GM19239 (cell line): ENCODE measurements at places on chromosomes 6 and 20.

GRCh38 chr6:138036111-138036510 lies 71.1 kb downstream of the PERP start:
- no peak for DNase-seq

GRCh38 chr6:161434350-161434749 lies 160.5 kb upstream of the AGPAT4 start:
- DNase-seq: no peak

GRCh38 chr6:9564021-9564420 lies 850.9 kb downstream of the TFAP2A start:
- no peak for DNase-seq

DNA sequence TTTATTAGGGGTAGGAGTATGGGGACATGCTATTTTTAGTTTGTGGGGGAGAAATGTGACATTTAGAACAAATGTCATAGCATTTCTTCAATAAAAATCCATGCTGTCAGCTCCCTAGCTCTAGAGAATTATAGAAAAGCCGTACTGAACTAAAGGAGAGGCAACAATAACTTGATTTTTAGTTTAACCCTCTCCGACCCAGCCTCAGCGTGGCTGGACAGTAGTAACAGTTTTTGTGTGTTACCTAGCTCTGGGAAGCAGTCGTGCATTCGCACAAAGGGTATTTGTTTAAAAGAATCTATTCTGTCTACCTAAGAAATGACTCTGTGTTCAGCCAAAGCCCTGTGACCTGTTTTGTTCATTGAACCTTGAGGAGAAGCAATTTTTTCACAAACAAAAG lies 442.4 kb upstream of the SOX4 start:
- DNase-seq: no peak

DNA sequence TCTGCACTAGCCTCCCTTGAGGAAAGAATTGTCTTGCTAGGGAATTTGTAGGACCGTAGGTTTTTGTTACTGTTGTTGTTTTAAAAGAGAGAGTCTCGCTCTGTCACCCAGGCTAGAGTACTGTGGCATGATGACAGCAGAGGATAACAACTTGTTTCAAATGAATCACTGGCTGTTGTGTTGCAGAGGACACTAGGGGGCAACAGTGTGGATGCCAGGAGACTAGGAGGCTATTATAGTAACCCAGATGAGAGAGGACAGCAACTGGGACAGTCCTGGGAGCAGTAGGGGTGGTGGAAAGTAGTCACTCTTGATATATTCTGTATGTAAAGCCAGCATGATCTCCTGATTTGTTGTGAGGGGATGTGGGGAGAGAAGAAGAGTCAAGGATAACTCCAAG lies 41.8 kb upstream of the LAMA4 start:
- no peak for DNase-seq

GRCh38 chr20:37464611-37465010 lies 56.4 kb upstream of the NNAT start:
- DNase-seq: no peak

DNA sequence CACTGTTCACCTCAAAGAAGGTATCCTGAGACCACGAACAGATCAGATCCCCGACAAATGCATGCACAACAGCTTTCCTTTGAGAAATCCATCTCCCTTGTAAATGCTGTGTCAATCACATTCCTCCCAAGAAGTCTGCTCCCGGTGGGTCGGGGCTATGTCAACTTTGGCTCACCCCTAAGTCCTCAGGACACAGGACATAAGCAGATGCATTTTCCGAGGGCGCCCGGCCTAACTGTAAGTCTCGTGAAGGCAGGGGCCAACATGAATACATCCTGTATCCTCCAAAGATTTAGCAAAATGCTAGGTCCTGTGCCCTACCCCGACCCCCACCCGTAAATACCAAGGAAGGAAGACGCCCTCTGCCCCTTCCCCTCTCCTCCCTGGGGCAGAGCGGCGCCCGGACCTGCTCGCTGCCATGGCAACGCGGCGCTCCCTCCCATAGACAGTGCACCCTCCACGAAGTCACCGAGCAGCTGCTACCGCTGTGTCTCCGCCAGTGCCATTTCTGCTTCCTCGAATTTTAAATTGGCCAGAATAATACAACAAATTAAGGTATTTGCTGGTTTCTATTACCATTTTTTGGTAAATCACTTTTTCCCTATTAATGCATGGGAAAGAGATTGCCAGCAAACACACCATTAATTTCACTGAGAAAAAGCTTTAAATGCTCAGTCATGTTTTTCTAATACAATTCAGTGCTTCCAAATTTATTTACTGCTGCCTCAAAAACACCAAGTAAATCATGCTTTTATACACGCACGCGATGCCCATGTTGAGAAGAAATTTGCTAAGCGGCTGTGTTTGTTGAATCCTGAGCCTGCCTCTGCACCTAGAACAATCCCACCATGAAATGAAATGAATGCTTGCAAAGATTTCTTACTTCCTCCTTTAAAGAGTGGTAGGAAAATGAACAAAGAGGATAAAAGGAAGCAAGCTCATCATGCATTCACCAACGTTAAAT lies 100.6 kb downstream of the PCSK2 start:
- no peak for DNase-seq

- no peak for DNase-seq
Measured at GRCh38 chr20:12837646-12838045, 171.1 kb upstream of the SPTLC3 start.

GRCh38 chr20:33787253-33787891 lies 23.8 kb upstream of the CHMP4B start:
- no peak for DNase-seq

- DNase-seq: peak; percentile 28
Measured at GRCh38 chr6:83536034-83536646, 23.8 kb downstream of the PRSS35 start.

GRCh38 chr6:113649276-113649675 lies 207.9 kb upstream of the MARCKS start:
- no peak for DNase-seq

DNA sequence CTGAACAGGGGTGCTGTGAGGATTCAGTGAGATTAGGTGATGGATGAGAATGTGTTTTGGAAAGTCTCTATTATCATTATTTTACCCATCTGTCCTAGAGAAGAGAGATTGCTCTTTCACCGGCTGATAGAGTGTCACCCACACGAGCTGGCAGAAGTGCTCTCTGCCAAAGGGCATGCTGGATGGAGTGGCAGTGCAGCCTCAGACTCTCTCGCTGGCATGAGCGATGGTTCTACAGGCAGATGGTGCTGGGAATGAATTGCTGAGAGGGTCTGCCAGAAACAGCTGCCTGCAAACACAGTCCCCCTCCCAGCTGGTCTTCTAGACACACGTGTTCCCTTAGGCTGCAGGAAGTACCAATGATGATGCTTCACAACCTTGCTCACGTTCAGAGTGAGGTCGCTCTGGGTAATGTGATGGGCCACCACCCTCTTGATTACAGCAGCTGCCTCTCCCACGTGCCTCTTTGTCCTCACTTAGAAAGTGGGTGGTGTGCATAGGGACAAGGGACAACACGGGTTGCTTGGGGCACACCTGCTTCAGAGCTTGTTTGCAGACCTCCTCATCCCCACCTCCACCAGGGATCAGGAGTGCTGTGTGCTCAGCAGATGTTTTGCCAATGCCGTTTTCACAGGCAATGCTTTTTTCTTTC lies 84.7 kb downstream of the FOXA2 start:
- DNase-seq: no peak

DNA sequence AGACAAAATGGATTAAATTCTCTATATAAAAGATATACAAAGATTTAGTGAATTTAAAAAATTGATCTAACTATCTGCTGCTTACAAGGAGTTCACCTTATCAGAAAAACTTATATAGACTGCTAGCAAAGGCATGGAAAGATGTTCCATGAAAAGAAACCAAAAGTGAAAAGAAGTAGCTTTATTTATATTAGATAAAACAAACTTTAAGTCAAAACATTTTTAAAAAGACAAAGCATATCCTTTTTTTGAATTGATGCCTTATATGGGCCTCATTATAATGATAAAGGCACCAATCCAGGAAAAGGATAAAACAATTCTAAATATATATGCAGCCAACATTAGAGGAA lies 334.2 kb downstream of the MEI4 start:
- no peak for DNase-seq

DNA sequence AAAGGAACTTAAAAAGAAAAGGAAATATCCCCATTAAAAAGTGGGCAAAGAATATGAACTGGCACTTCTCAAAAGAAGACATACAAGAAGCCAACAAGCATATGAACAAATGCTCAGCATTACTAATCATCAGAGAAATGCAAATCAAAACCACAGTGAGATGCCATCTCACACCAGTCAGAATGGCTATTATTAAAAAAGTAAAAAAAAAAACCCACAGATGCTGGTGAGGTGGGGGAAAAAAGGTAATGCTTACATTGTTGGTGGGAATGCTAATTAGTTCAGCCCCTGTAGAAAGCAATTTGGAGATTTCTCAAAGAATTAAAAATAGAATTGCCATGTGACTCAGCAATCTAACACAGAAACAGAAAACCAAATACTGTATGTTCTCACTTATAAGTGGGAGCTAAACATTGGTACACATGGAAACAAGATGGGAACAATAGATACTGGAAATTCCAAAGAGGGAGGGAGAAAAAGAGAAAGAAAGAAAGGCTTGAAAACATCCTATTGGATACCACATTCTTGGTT lies 437.1 kb downstream of the GRIK2 start:
- DNase-seq: no peak

DNA sequence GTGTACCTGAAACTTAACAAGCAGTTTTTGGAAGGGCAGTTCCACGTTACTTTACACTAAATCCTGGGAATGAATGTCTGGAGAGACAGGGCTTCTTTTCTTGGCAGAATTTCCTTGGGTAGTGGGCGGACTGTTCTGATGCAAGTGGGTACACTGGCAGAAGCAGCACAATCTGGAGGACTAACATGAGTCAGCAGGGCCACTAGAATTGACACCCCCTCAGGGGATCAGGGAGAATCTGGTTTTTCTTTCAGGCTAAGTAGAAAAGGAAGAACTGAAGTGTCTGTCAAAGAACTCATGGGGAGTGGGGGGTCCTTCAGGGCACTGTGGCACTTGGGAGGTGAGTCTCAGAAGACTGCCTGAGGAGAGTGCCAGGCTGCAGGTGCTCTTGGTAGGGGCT lies 34.6 kb downstream of the PANK2 start:
- no peak for DNase-seq

- DNase-seq: no peak
Measured at GRCh38 chr20:48711696-48712464, 115.9 kb downstream of the PREX1 start.

GRCh38 chr20:5614506-5614905 lies 135.7 kb upstream of the SHLD1 start:
- DNase-seq: no peak

DNA sequence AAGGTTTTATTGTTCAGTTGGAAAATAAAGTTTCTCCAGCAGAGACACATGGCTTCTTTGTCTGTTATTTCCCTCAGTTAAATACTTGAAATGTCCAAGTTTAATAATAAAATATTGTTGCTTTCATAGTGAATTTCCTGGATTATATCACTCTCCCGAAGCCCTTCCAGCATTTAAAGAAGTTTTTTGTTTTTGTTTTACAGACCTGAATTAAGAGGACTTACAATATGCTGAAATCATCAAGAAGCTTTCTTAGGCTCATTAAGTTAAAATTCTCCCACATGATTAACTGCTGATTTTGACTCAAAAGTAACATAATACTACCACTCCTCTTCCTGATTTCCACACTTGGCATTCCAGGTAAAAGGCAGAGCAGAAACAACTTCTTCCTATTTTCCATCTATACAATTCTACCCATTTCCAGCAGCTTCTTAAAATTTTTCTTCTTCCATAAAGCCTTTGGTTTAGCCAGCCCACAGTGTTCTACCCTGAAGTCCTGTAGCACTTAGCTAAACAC lies 35.8 kb downstream of the PDSS2 start:
- DNase-seq: no peak

GRCh38 chr6:148383658-148384368 lies 41.2 kb downstream of the SASH1 start:
- no peak for DNase-seq

DNA sequence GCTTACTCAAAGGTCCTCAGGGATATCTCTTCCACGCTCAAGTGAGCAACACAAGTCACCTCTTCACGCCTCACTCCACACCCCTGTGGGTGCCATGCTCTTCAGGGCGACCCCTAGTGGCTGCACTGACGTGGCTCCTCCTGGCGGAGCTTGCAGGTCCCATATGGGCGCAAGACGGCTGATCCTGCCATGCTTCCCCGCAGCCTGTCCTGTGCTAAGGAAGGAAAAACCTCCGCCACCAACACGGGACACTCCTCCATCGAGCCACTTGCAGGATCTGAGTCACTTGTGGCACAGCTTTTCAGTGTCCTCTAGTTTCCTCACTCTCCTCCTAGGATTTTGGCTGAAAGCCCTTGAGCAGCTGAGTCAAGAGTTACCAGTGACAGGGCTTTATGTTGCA lies 90.7 kb downstream of the KHDC1L start:
- no peak for DNase-seq

GRCh38 chr6:127456465-127456864 lies 2.7 kb downstream of the KIAA0408 start:
- no peak for DNase-seq

- DNase-seq: no peak
Measured at GRCh38 chr6:116402108-116402937, 31.6 kb downstream of the DSE start.

DNA sequence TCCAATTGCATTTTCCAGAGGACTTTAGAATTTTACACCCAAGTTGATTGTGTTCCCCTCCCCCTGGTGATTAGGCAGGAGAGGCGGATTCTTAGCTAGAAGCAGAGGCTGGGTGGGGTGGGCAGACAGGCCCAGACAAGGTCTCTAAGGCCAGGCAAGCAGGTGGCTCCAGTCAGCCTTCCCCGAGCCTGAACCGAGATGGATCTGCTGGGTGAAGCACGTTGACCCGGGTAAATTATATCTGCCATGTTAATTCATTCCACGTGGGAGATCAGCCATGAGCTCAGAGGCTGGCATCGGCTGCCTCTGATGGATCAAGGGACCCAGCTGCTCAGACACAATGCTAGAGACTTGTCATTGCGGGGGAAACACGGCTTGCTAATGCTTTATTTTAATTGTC lies 159.5 kb upstream of the MAFB start:
- no peak for DNase-seq

- no peak for DNase-seq
Measured at GRCh38 chr20:40335901-40336351, 353.1 kb downstream of the MAFB start.

GRCh38 chr6:168232989-168233874 lies 86.3 kb downstream of the DACT2 start:
- no peak for DNase-seq

DNA sequence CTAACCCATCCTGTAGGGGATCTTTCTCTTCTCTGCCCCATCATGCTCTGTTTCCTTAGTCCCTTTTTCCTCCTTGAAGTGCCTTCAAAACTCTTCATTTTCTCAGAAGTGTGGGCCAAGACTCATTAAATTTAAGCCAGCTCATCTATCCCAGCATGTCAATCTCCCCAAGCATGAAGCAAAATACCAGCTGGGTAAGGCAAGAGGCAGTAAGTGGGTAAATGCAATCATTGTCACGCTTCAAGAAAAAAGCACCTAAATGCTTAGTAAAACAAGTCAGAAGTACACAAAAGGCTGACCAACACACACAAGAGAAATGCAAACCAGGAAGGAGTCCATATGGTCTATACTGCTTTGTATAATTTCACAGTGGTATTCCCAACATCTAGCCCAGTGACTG lies 61.5 kb downstream of the COL12A1 start:
- no peak for DNase-seq

- DNase-seq: no peak
Measured at GRCh38 chr20:57498425-57499400, 26.2 kb downstream of the CTCFL start.

GRCh38 chr6:84026721-84027164 lies 6.8 kb upstream of the MRAP2 start:
- no peak for DNase-seq
